ENCODE measurements at places on chromosomes 4 and X. TPM values are rescaled to one million over a fixed set of nuclear protein-coding genes. Genes with fewer than 3 reads are reported as not detected.

DNA sequence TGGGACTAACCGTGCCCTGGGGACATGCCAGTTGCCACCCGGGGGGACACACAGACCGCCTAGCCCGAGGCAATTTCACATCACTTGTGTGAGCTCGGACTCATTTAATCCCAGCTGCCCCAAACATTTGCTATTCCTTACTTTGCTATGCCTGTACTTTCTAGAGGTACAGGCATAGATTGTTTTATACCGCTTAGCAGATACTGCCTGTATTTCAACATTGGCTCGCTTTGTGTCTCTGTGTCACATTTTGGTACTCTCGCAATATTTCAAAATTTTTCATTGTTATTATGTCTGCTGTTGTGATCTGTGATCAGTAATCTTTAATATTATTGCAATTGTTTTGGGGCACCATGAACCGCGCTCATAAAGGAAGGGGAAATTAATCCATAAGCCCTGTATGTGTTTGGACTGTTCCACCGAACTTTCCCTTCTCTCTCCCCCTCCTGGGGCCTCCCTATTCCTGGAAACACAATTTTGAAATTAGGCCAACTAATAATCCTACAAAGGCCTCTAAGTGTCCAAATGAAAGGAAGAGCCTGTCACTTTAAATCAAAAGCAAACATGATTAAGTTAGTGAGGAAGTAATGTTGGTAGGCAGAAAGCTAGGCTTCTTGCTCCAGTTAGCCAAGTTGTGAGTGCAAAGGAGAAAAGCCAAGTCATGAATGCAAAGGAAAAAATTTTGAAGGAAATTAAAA, 568 bp upstream of the CASP6 start:
- DNase-seq, result no peak

- no peak for DNase-seq
Observed at GRCh38 chr4:159341522-159341921, 238.6 kb downstream of the RAPGEF2 start.

DNA sequence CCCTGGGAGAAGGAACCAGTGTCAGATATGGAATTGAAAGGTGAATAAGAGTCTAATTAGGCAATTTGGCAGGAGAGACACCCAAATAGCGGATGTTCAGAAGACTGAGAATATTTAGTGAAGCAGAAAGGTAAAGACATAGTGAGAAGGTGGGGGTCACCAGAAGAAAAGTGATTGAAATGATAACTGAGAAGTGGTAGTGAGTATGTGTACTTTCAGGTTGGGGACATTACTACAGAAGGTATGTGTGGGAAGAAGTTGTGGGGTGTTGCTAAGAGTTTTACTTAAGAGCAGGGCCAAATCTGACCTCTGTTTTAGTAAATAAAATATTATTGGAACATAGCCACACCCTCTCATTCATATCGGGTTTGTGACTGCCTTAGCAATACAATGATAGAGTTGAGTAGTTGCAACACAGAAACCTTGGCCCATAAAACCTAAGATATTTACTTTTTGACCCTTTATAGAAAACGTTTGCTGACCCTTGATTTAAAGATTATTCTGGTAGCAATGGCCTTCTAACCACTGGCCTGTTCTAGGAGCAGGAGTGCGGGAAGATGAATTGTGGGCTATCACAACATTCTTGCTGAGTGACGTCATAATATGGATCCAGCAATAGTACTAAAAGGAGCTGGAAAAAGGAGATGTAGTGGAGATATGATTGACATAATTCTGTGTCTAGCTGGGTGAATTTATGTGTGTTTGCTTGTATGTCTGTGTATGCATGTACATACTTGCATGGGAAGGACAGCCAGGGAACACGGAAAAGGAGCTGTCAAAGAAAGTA, 115.3 kb downstream of the HS3ST1 start:
- DNase-seq, result no peak

DNA sequence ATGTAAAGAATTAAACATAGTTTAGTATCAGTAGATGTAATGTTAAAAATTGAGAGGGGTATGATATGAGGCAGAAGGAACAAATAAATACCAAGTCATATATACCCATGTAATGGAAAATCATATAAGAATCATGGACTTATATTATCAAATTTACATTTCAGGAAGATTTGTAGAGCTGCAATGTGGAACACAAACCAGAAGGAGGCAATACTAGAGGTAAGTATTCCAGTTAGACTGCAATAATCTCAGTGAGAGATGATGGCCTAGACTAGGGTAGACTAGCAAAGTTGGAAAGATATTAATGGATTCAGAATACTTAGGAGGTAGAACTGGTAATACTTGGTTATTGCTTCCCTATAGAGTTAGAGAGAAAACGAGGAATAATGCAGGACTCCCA, 603.0 kb upstream of the KLHL4 start:
- no peak for DNase-seq

DNA sequence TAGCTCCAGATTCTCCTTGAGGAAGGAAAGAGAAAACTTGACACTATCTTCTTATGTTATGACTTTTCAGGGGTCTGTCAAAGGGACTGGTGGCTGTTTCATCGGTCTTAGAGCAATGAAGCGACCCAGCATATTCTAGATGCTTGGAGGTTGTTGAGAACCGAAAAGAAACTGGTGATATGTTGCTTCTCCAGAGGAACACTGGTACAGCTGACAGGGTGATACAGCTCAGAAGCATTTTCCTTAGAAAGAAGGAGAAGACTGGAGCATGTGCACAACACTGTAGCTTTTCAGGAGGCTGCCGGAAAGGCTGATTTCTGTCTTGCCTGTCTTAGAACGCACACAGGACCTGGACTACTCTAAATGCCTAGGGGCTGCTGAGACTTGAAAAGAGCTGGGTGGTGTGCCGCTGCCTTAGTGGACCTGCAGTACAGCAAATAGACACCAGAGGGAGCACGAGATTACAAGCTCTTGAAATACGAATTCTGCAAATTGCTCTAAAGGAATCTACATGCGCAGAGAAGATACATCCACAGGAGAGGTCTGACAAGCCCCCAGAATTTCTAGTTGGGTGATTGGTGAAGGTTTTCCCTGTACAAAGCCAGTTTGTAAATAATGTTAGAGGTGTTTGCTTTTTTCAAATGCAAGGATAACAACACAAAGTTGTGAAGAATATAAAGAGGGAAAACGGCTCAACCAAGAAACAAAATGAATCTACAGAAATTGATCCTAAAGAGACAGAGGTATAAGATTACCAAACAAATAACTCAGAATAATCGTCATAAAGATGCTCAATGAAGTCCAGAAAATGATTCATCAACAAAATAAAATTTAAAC, 223.1 kb upstream of the DMD start:
- peak; percentile 31 for DNase-seq

The DMP1 gene
- not detected for total RNA-seq

DNA sequence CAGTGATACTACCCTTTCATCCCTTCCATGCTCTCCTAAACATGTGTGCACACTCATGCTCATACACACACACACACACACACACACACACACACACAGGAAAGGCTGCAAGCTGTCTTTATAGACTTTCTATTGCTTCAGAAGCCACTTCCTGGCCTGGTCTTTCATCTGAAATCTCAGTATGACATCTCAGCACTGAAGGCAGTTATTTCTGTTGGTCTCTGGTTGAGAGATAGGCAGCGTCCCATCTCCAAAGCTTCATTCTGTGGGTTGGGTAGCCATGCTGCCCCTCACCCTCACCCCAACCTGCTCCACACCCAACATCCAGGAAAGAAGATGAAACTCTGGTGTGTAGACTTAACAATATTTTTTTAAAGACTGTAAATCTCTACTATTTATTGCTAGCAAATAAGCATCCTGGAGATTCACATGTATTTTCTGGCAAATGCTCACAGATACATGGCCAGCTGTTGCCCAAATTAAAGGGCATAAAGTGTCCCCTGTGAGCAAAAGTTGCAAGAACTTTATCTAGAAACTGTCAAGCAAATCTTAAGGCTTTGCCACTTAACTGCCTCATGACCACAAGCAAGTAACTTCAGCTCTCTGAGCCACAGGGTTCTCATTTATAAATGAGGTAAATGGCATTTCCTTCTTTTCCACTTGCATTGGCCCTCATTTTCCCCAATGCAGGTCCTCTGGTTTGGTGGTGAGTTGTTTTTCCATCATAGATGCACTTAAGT, 189.8 kb upstream of the AFF2 start:
- no peak for DNase-seq
